SJCRH30 (cell line): ENCODE measurements at places on chromosomes 5 and 9. TPM values are rescaled to one million over a fixed set of nuclear protein-coding genes. Genes with fewer than 3 reads are reported as not detected.

NEUROG1 gene
- not detected in 2 replicates for total RNA-seq

ANKRD31 gene
- total RNA-seq = 0.12 and 0.13 TPM in 2 replicates

RPL37 gene
- total RNA-seq = 5,451 and 5,689 TPM in 2 replicates

PCDHA5 gene
- total RNA-seq = 0.08 and 0.18 TPM in 2 replicates

PRPF4 gene
- total RNA-seq = 74.3 and 74.4 TPM in 2 replicates

CAVIN4 gene
- 5.4 and 7.1 TPM in 2 replicates for total RNA-seq

NUTM2F gene
- total RNA-seq = not detected in 2 replicates

FAM78A gene
- 2.2 and 2.4 TPM in 2 replicates for total RNA-seq

DNA sequence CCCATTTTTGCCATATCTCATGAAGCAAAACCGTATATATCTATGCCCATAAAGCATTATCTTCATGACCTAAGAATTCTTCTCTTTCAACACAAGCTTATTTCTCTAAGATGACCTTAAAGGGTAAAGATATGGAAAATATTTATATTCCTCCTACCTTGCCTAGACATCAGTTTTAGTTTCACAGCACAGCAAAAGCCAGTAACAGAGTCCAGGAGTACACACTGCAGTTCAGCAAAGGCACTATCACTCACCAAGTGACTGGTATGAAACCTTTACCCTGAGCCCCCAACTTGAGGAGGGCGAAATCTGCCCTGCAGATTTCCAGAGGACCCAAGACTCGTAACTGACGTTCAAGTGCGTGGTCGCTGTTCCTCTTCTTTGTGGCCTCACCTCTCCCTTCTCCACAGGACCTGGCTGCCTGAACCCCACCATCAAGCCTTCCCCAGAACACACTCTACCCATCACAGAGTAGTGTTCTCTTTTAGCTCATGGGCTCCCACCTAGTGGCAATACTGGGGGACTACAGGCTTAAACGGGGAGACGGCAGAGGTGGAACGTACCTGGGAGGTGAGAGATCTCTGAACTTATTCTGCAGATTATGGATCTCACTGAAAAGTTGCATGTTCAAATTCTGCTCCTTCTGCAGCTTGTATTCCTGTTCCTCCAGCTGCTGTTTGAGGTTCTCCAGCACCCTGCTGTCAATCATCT is 141.0 kb downstream of the CDK5RAP2 start:
- DNase-seq = peak; percentile 41

DNA sequence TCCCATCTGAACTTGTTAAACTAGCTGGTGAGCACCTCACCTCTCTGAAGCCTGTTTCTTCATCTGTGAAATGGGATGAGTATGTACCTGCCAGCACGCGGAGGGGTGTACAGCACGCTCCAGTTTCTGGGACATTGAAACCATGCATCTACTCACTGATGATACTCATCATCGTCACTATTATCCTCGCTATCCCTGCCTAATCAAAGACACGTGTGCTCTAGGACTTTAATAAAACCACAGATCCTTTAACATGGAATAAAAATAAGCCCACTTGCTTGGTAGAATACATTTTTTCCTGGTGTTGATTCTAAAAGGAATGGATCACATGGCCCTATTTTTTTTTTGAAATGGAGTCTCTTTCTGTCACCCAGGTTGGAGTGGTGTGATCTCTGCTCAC is 37.3 kb upstream of the POMT1 start:
- DNase-seq = no peak

DNA sequence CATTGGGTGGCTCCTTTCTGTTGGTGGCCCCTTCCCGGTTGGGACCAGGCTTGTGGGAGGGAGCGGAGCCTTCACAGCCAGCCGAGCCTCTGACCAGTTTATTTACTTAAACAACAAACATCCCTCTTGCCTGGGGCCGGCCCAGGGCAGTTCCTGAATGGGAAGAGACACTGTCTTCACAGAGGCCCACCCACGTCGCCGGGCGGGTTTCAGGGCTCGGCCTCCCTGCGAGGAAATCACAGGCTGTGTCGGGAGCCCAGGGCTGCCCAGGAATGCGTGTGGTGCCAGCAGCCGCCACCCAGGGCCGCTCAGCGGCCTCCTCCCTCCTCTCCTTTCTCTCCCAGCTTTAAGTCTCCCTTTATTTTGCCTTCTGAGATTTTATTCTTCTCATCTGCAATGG is 132.5 kb downstream of the HSD17B3 start:
- DNase-seq = peak; percentile 99

GRCh38 chr9:103364753-103365152 is 369.6 kb downstream of the CYLC2 start:
- no peak for DNase-seq

- DNase-seq = peak; percentile 84
Measured at GRCh38 chr5:77958642-77959330, 182.6 kb upstream of the TBCA start.

GRCh38 chr5:147234825-147235635 is at the start of gene STK32A:
STK32A (plus strand) TSS chr5:147235026; CDS start chr5:147239635, 4,609 bp downstream.
- no peak for DNase-seq

- no peak for DNase-seq
Measured at GRCh38 chr9:2377117-2377516, 244.5 kb upstream of the VLDLR start.

DNA sequence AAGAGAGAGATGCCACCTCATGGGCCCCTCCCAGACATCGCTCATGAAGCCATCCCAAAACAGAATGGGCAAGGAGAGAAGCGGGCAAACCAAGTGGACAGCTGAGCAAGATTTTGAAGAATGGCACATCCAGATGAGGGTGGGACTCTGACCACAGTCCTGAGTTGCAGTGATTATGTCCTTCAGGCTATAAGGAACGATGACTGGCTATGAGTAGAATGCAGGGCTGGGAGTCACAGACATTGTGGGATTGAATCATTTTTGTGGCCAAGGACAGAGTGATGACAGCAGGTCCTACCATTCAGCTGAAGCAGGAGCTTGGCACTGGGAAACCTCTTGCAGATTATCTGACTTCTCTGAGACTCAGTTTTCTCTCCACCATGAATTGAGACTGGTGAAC is 245.7 kb upstream of the SLC30A5 start:
- no peak for DNase-seq

- DNase-seq = no peak
Measured at GRCh38 chr9:95966306-95966705, 90.8 kb downstream of the ERCC6L2 start.

DNA sequence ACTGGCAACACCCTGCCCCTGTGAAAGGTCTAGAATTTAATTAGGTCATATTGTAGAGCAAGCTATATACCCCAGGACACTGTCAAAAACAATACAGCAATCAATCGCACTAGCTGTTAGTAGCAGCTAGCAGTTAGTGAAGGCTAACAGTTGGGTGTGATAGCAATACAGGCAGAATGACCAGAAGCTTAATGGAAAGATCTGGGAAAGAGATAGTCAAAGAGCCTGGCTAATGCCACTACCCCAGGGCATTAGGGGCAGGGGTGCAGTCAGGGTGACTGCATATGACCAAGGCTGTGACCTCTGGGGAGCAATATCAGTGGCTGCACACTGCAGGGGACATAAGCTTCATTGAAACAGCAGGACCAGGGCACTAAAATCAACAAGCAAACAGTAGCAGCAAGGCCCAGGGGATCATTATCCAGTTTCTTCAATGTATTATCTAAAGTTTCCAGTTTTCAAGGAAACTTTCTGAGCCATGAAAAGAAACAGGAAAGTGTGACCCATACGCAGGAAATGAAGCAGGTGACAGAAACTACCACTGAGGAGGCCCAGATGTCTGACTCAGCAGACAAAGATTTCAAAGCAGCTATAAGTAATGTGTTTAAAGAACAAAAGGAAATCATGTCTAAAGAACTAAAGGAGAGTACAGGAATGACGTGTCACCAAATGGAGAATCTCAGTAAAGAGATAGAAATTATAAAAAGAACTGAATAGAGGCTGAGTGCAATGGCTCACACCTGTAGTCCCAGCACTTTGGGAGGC is 82.4 kb downstream of the ZNF354C start:
- no peak for DNase-seq

- DNase-seq = no peak
Measured at GRCh38 chr5:64947801-64948200, 179.1 kb downstream of the CWC27 start.

- no peak for DNase-seq
Measured at GRCh38 chr9:135320331-135320730, 159.3 kb upstream of the PPP1R26 start.

DNA sequence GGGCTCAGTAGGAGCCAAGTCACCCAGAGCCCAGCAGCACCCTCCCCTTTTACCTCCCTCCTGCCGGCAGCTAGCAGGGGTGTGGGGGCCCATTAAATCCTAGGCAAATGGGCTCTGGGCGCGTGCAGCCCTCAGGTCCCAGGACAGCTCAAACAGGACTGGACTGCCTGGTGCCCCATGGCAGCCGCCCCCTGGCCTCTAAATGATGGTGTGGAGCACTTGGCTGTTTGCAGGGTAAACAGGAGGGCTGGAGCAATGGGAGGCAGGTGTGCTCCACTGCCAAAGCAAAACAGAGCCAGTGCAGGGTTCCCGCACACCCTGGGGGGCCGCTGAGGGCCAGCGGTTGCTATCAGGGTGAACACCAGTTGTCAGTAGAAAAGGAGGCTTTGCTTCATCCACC is 55.9 kb upstream of the C5orf58 start:
- no peak for DNase-seq

DNA sequence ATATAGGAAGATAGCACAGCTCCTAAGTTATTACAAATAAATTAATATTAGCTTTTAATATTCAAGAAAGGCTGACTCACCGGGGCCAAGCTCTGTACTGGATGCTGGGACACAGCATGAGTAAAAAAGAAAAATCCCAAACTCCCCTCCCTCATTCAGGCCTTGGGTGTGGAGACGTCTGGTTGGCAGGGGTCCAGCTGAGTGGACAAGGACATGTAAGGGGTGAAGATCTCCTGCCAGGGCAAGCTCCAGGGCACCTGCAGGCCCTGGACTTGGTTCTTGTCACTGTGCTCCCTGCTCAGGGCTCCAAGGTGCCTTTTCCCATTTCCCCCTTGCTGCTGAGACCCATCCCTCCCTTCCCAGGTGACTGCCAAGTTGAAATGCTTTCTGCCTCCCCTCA is 388.5 kb downstream of the ENC1 start:
- no peak for DNase-seq

DNA sequence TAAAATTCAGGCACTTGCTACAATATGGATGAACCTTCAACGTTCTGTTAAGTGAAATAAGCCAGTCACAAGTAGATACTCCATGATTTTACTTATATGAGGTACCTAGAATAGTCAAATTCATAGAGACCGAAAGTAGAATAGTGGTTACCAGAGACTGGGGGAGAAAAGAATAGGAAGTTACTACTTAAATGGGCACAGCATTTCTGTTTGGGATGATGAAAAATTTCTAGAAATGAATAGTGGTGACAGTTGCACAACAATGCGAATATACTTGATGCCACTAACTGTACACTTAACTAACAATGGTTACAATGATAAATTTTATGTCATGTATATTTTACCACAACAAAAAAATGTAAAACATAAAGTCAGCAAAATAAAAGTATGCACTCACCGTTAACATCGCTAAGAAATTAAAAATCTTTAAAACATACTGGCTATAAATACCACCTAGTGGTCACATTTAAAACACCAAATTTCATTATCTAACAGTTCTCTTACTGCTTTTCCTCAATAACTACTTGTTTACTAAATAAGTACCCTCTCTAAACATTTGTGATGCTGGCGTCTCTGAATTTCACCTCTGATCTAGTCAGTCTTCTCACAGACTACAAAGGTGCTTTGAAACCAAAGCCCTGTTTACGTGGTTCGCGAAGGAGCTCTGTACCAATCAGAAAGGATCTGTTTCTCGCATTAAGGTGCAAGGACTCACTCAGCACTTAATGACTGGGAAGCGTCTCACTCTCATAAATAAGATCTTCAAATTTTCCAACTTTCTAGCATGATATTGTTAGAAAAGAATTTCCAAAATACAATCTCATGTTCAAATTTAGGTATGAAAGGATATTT is 22.7 kb downstream of the KIF3A start:
- DNase-seq = no peak

DNA sequence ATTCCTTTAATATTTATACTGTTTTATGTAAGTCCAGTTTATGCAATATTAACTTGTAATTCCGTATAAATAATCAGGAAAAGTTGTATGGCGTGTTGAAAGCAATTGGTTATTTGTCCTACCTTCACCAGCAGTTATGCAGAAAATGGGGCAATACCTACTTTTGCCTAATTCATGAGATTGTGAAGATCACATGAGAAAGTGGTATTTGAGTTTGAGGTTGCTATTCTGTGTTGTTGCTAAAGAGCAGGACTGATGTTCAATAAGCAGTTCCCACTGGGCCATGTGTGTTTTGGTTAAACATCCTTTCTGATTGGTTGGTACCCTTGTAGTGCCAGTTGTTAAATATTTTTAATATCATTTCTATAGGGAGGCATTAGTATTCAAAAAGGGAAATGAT is 3.2 kb downstream of the TGFBR1 start:
- DNase-seq = no peak

- peak; percentile 47 for DNase-seq
Measured at GRCh38 chr5:141477815-141478214, 2.0 kb downstream of the PCDHGC3 start.

DNA sequence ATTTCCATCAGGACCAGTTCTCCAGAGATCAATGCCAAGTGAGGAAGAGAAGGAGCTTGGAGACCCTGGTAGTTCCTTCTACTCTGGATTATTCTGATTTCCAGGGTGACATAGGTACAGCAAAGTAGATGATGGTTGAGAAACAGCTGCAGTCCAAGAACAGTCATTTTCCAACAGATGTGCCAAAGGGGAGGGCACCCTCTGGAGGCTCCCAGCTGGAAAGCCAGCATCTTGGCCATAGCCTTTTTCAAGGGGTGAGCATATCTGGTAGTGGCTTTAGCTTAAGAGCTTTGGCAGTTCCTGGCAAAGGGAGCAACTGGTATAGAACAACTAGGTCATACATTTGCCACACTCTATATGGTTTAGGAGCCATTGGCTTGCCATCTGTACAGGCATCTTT is 492.7 kb downstream of the RASEF start:
- DNase-seq = peak; percentile 80

- no peak for DNase-seq
Measured at GRCh38 chr5:96468956-96469355, 35.9 kb upstream of the PCSK1 start.

DNA sequence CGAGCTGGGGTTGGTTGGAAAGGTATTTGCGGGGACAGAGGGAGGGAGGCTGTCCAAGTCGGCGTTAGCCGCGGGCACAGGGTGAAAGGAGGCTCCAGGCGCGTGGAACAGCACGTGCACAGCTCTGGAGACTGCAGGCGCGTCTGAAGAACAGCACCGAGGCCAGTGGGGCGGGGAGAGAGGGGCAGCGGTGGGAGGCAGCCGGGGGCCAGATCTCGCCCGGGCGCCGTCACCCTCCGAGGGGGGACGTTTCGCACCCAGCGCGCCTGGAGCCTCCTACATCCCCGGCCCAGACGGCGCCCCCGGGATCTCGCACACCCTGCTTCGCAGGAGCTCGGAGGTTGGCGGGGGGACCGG is 79.6 kb downstream of the NTNG2 start:
- DNase-seq = no peak

GRCh38 chr5:73902327-73903051 is 276.5 kb downstream of the ARHGEF28 start:
- peak; percentile 72 for DNase-seq

- DNase-seq = no peak
Measured at GRCh38 chr5:93415819-93416218, 165.2 kb downstream of the NR2F1-AS1 start.

GRCh38 chr9:136656795-136657611 is 5.7 kb upstream of the EGFL7 start:
- no peak for DNase-seq

- DNase-seq = no peak
Measured at GRCh38 chr9:70639853-70640814, 225.7 kb upstream of the KLF9 start.

GRCh38 chr5:173463207-173463606 is 135.0 kb upstream of the STC2 start:
- no peak for DNase-seq

GRCh38 chr5:169856571-169856970 is 123.7 kb downstream of the INSYN2B start:
- no peak for DNase-seq

GRCh38 chr5:68838157-68838718 is 255.6 kb upstream of the SLC30A5 start:
- DNase-seq = no peak
